Sigmoid colon (tissue), 7 donors: ENCODE measurements at places on chromosomes 6 and 20. TPM values are rescaled to one million over a fixed set of nuclear protein-coding genes. Genes with fewer than 3 reads are reported as not detected.

SYNGAP1 gene
- 9.9 TPM for total RNA-seq

MICB gene
- total RNA-seq: 1.5 TPM

RAB32 gene
- 35.3 TPM for total RNA-seq

MYLIP gene
- 38.2 TPM for total RNA-seq

- DNase-seq: no peak
Observed at GRCh38 chr6:71056656-71057055, 99.8 kb upstream of the B3GAT2 start.

GRCh38 chr20:53517146-53517545 lies 76.5 kb downstream of the ZNF217 start:
- peak; percentile 52 for DNase-seq

- peak; percentile 73 for DNase-seq
Observed at GRCh38 chr6:80767808-80768207, 661.3 kb downstream of the BCKDHB start.

GRCh38 chr6:42933205-42933604 lies 3.9 kb downstream of the CNPY3 start:
- no peak for DNase-seq
